Type B pancreatic cell (in vitro differentiated cells): ENCODE measurements at places on chromosomes 11 and 22. TPM values are rescaled to one million over a fixed set of nuclear protein-coding genes. Genes with fewer than 3 reads are reported as not detected.

- no peaks in the 10 kb centered on the region for H3K36me3 ChIP-seq
- no peak overlapping the region for H3K27ac ChIP-seq
- no peak for DNase-seq
- peaks cover 34% of the 10 kb centered on the region for H3K4me1 ChIP-seq
Observed at GRCh38 chr22:40684728-40685127, 5.4 kb downstream of the MCHR1 start.

DNA sequence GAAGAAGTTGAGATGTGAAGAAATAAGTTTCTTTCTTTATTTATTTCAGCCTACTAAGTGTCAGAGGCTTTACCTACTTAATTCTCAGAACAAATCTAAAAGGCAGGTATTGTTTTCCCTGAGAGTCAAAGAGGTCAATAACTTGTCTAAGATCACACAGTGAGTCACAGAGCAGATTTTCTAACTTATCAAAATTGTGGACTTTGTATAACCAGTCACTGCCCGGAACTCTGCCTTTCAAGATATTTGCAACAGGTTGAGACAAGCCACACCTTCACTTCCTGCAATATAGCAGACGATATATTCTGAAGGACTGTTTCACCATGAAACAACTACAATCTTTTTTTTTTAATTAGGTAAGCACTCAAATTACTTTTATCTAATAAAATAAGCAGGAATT lies 10.5 kb upstream of the MMP3 start:
- no peaks in the 10 kb centered on the region for H3K4me1 ChIP-seq
- H3K36me3 ChIP-seq: no peaks in the 10 kb centered on the region
- H3K27me3 ChIP-seq: no peaks in the 10 kb centered on the region

GRAMD4 gene
- total RNA-seq: 56.4 and 80.9 TPM in 2 replicates

DNA sequence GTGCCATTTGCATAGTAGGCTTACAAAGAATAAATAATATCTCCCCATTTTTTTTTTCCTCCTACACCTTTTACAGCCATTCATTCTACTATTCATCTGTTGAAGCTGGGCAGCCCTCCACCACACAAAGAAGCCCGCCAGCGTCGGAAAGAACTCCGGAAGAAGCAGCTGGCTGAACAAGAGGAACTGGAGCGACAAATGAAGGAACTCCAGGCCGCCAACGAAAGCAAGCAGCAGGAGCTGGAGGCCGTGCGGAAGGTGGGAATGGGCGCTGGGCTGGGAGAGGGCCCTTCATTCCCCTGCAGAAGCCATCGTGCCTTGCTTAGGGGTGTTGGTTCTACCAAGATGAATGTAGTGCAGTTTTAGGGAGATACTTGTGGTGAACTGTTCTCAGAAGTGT lies 68.6 kb downstream of the SWAP70 start:
- H3K27me3 ChIP-seq: no peaks in the 10 kb centered on the region
- H3K4me1 ChIP-seq: no peaks in the 10 kb centered on the region
- no peak for DNase-seq
- H3K4me3 ChIP-seq: no peak overlapping the region
- H3K27ac ChIP-seq: no peak overlapping the region

YPEL1 gene
- 7.8 and 19.3 TPM in 2 replicates for total RNA-seq

DNA sequence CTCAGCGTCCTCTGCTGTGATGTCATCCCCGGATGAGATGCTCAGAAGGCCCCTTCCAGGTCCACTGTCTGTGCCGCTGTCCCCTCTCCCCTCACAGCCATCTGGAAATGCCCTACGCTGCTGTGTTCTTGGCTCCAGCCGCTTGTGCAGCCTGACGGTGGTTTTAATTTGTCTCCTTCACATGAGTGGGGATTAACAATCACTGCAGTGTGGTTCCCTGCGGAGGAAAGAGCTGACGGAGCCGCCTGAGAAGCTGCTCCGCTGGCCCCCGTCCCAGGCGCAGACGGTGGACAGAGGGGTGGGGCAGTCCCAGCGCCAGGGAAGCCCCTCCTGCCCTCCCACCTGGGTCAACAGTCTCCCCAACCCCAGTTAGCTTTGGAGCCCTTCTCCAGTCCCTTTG lies 67.5 kb upstream of the PHF21B start:
- H3K27me3 ChIP-seq: peaks cover 52% of the 10 kb centered on the region
- DNase-seq: no peak
- H3K27ac ChIP-seq: no peak overlapping the region
- H3K36me3 ChIP-seq: peaks cover 4% of the 10 kb centered on the region
- no peak overlapping the region for H3K4me3 ChIP-seq

GRCh38 chr11:32947978-32948377 lies 55.4 kb downstream of the QSER1 start:
- H3K36me3 ChIP-seq: peaks cover 11% of the 10 kb centered on the region
- H3K27ac ChIP-seq: no peak overlapping the region
- H3K4me1 ChIP-seq: no peaks in the 10 kb centered on the region
- no peak overlapping the region for H3K4me3 ChIP-seq
- no peak for DNase-seq

GRCh38 chr11:7421136-7421535 lies 64.2 kb upstream of the OLFML1 start:
- peaks cover 4% of the 10 kb centered on the region for H3K4me1 ChIP-seq
- DNase-seq: no peak
- H3K27ac ChIP-seq: no peak overlapping the region
- H3K36me3 ChIP-seq: no peaks in the 10 kb centered on the region

DNA sequence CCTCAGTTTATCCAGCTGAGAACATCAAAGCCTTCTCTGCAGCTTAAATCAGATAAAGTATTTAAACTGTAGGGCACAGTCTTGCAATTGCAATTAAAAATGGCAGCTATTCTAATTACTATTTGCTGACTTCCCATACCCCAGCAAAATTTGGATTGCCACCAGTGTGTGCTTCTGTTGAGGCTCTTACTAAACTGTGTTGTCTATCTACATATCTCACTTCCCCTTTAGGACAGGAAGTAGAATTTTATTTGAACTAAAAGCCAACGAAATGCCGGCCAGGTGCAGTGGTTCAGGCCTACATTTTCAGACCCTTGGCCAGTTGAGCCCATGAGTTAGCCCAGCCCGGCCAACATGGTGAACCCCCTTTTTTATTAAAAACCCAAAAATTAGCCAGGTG lies 7.1 kb downstream of the SAA4 start:
- DNase-seq: no peak
- H3K27me3 ChIP-seq: peaks cover 6% of the 10 kb centered on the region
- H3K36me3 ChIP-seq: no peaks in the 10 kb centered on the region
- no peak overlapping the region for H3K4me3 ChIP-seq
- H3K27ac ChIP-seq: no peak overlapping the region

DNA sequence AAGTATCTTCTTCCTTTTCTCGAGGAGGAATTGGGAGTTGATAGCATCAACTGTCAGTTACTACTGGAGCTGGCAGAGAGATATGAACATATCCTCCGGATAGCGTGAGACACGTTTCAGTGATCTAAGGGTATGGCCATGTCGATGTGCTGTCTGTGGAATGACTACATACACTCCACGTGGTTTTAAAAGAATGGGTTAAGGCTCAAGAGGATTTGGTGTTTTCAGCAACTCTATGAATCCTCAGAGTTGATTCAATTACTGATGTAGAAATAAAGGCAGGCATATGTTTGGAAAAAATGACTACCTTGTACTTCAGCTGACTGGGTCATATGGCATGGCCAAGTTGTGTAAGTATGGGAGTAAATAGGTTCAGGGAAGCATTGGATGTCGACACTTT lies 22.9 kb downstream of the MMP13 start:
- H3K27me3 ChIP-seq: peaks cover 12% of the 10 kb centered on the region
- no peak for DNase-seq
- no peak overlapping the region for H3K4me3 ChIP-seq
- peaks cover 5% of the 10 kb centered on the region for H3K4me1 ChIP-seq

- peaks cover 10% of the 10 kb centered on the region for H3K4me1 ChIP-seq
- no peak for DNase-seq
- no peak overlapping the region for H3K4me3 ChIP-seq
- peaks cover 26% of the 10 kb centered on the region for H3K27me3 ChIP-seq
- no peak overlapping the region for H3K27ac ChIP-seq
Observed at GRCh38 chr11:15858881-15859280, 497.5 kb downstream of the SOX6 start.

- H3K4me3 ChIP-seq: peak overlapping the region; percentile 83
- peak overlapping the region; percentile 81 for H3K27ac ChIP-seq
- no peaks in the 10 kb centered on the region for H3K36me3 ChIP-seq
- DNase-seq: peak; percentile 83
- no peaks in the 10 kb centered on the region for H3K27me3 ChIP-seq
Observed at GRCh38 chr11:67265633-67266448, 432 bp upstream of the GRK2 start.

FXYD6 gene
- 22.9 and 66.6 TPM in 2 replicates for total RNA-seq

SDHD gene
- total RNA-seq: 67.9 and 97.2 TPM in 2 replicates

GRCh38 chr11:1156506-1157340 lies 1.0 kb upstream of the MUC5AC start:
- H3K27me3 ChIP-seq: no peaks in the 10 kb centered on the region
- H3K27ac ChIP-seq: no peak overlapping the region
- DNase-seq: peak; percentile 52
- H3K36me3 ChIP-seq: no peaks in the 10 kb centered on the region

DNA sequence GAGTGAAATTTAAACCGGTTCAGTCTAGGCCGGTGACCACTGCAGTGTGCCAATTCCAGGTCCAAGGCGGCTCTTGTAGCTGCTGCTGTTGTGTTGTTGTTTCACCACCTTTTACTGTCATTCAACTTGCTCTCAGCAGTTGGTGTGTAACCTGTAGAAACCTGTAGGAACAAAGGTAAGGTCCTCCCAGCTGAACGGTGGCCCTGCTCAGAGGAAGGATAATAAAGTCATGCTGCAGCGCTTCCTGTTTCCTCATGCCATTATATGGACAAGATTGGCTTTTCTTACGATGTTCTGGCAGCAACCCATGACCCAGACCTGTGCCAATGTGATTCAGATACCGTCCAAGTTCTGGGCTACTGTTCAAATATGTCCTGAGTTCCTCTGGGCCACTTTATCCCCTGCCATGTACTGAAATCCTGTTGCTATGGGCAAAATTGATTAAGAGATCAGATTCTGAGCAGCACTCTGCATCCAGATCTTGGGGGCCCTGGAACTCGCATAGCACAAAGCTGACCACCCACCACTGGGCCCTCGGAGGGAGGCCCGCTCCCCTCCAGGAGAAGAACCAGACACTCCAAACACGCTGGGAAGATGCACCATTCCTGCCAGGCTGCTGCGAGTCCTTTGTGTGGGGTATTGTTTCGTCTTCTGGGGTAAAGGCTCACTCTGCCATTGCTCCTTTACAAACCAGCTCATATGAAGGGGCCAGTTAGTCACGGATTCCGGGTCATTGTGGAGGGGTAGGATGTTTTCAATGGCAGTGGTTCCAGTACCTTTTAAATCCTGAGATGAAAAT lies 13.2 kb downstream of the FAM181B start:
- no peaks in the 10 kb centered on the region for H3K36me3 ChIP-seq
- H3K4me1 ChIP-seq: peaks cover 5% of the 10 kb centered on the region
- H3K4me3 ChIP-seq: no peak overlapping the region

LIF gene
- 3.8 and 9.8 TPM in 2 replicates for total RNA-seq

KRTAP5-1 gene
- not detected in 2 replicates for total RNA-seq

DNA sequence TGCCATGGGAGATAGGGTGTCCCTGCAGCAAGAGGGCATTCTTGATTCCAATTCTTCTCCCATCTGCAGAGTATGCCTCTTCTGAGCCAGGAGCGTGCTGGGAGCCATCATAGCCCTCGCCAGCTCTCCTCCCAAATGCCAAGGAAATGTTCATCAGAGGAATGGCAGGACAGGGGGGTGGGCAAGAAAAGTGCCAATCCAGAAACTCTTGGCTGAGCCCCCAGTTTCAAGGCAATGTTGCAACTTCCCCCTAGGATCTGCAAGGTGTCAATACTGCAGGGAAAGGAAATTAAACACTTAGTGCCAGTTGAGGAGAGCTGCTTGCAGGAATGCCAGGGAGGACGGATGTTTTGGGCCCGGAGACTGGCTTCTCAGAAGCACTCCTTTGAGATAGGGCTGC lies 94.8 kb upstream of the PRDM11 start:
- peaks cover 21% of the 10 kb centered on the region for H3K4me1 ChIP-seq
- H3K4me3 ChIP-seq: no peak overlapping the region
- peaks cover 29% of the 10 kb centered on the region for H3K27me3 ChIP-seq
- H3K27ac ChIP-seq: no peak overlapping the region
- no peaks in the 10 kb centered on the region for H3K36me3 ChIP-seq

UBE2L6 gene
- total RNA-seq: 29.9 and 65.1 TPM in 2 replicates

GRCh38 chr22:46185283-46185682 lies 35.0 kb downstream of the PPARA start:
- no peak overlapping the region for H3K4me3 ChIP-seq
- no peaks in the 10 kb centered on the region for H3K4me1 ChIP-seq
- H3K36me3 ChIP-seq: peaks cover 32% of the 10 kb centered on the region
- DNase-seq: no peak

KDM4D gene
- total RNA-seq: 0.83 and 2.4 TPM in 2 replicates

DNA sequence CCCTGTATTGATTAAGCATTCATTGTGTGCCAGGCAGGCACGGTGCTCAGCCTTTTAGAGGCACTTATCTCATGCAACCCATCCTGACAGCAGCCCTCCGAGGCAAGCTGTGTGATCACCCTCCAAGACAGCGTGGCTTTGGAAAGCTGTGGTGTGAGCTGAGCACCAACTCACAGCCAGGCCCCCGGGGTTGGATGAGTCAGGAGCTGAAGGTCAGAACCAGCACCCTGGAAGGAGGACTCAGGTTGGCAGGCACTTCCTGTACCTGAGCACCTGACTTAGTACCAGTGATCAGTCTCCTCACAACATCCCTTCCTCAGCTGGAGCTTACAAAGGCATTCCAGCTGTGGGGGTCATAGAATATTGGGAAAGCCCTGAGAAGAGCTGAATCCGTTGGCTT lies 9.0 kb downstream of the PATZ1 start:
- no peak for DNase-seq
- H3K27ac ChIP-seq: no peak overlapping the region
- no peak overlapping the region for H3K4me3 ChIP-seq
- H3K4me1 ChIP-seq: peaks cover 22% of the 10 kb centered on the region
- H3K27me3 ChIP-seq: no peaks in the 10 kb centered on the region

C11orf97 gene
- not detected in 2 replicates for total RNA-seq

GRCh38 chr11:7892059-7892699 lies 38.9 kb downstream of the OR10A6 start:
- DNase-seq: no peak
- H3K4me1 ChIP-seq: peaks cover 11% of the 10 kb centered on the region
- peak overlapping the region; percentile 70 for H3K27ac ChIP-seq
- H3K36me3 ChIP-seq: no peaks in the 10 kb centered on the region
